ENCODE measurements at places on chromosomes 13 and 19.

DNA sequence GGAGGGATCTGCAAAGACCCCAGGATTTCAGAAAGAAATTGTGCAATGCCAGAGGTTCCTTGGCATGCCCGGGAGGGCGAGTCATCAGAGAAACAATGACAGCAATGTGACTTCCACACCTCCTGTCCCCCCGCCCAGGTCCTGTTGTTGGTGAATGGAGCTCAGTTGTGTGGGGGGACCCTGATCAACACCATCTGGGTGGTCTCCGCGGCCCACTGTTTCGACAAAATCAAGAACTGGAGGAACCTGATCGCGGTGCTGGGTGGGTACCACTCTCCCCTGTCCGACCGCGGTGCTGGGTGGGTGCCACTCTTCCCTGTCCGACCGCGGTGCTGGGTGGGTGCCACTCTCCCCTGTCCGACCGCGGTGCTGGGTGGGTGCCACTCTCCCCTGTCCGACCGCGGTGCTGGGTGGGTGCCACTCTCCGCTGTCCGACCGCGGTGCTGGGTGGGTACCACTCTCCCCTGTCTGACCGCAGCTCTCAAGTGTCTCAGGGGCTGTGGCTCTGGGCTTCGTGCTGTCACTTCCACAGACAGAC is 5.2 kb upstream of the F10 start:
- no peak for DNase-seq

GRCh38 chr19:42003506-42004294 is 9.7 kb upstream of the ATP1A3 start:
- no peak for DNase-seq

GRCh38 chr13:79874396-79875360 is 393.7 kb downstream of the NDFIP2 start:
- no peak for DNase-seq

DNA sequence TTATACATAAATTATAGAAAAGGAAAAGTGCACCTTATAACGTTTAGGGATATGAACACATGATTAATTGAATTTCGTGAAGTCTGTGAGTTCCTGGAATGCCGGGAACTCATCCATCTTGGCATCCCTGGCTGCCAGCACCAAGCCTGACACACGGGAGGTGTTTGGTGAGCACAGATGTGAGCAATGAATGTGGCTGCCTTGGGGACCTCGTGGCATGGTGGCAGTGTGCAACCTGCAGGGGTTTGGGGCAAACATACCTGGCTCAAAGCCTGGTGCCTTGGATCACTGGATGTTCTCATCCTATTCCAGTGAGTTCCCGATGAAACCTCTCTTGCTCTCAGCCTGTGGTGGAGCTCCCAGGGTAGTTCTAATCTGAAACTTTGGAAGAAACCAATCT is 10.4 kb upstream of the MAP2K2 start:
- no peak for DNase-seq

- peak; percentile 18 for DNase-seq
Observed at GRCh38 chr13:36736119-36736726, 62.4 kb downstream of the SERTM1 start.

GRCh38 chr13:25753976-25754375 is 297.8 kb downstream of the SHISA2 start:
- DNase-seq = no peak

DNA sequence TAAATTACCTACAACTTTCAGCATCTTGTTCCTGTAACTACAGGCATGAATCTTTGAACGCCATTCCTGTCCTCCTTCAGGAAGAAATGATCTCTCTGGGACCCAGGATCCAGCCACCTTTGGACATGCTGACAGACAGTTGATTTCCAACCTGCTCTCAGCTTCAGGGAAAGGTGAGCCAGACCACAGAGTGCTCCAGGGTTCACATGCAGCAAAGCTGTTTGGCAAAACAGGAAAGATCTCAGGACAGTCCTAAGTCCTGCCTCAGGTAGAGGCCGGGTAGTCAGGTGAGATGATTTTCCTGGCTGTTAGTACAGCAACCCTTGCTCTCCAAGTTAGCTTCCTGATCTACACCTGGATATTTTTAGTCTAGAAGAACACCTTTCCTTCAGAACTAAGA is 9.1 kb downstream of the SLC15A1 start:
- DNase-seq = no peak

- no peak for DNase-seq
Observed at GRCh38 chr13:46649816-46650215, 96.8 kb downstream of the LRCH1 start.

DNA sequence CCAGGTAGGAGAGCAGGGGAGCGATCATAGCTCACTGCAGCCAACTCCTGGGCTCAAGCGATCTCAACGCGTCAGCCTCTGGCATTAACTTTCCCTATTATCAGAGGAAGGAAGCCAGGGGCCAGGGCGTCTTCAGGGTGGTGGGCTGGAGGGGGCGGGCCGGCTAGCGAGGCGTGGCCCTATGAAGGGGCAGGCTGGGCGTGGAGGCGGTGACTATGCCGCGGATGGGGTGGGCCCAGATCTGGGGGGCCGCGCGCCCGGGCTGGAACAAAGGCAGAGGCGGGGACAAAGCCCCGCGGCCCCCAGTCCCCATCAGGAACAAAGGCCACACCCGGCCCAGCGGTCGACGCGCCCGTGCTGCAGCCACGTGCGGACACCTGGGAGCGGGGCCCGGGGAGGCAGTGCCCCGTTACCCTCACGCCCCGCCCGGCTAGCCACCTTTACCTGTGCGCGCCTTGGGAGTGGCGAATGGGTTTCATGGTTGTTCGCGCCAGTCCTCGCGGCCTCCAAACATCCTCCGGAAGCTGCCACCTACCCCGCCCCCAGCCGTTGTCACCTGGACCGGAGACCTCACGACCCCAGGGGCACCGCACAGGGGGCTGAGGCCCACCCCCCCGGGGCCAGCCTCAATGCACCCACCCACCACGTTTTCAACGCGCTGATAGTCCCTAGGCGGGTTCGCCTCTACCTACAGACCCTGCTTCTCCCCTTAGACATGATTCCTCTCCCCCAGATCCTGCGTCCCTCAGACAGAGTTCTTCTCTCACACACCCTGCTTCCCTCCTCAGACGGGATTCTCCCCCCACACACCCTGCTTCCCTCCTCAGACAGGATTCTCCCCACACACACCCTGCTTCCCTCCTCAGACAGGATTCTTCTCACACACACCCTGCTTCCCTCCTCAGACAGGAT is 5.4 kb upstream of the TRIM28 start:
- DNase-seq = no peak

DNA sequence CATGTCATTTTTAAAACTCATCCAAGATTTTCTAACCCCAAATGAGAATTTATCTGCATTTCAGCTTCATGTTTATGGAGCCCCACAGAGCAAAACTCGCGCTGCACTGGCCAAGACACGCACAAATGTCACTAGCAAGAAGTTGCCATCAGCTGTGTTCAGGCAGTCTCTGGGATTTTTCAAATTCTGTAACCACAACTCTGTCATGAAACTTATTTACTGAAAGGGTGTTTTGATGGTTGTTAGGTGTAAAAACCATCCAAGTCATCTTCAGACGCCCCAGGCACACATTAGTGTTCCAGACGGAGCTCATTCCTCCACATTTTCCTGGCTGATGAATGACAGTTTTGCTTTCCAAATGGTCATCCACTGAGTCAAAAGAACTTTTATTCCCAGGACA is 63.4 kb downstream of the SLC7A1 start:
- no peak for DNase-seq

DNA sequence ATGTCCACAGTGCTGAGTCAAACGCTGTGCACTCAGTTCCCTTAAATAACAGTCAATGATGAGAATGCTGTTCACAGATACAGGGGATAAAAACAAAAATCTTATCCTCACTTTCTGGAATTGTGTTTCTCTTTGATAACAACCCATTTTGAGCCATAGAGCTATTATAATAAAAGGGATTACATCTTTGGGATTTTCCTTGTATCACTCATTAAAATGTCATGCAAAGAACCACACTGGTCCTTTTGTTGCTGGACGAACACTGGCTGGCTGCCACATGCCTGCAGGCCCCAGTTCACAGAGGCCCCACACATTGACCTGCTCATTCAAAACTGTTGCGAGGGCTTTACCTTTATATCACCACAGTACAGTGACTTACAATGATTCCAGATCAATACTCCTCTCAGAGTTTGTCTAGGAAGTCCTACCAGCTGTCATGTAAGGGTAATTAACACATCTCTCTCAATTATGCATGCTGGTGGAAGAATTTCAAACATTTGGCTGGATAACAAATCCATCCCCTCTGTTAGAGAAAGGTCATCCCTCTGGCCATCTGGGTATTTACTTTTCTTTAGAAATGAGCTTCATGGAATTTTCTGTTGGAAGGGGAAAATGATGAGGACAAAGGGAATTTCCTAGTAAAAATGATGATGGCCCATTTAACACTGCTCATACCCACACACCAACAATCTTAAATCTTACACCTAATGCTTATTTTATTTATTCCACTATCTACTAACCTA is 85.9 kb downstream of the MBNL2 start:
- peak; percentile 26 for DNase-seq

GRCh38 chr19:39676004-39676403 is 20.3 kb downstream of the LGALS16 start:
- no peak for DNase-seq

- DNase-seq = no peak
Observed at GRCh38 chr13:59024434-59024833, 1139.3 kb downstream of the DIAPH3 start.

DNA sequence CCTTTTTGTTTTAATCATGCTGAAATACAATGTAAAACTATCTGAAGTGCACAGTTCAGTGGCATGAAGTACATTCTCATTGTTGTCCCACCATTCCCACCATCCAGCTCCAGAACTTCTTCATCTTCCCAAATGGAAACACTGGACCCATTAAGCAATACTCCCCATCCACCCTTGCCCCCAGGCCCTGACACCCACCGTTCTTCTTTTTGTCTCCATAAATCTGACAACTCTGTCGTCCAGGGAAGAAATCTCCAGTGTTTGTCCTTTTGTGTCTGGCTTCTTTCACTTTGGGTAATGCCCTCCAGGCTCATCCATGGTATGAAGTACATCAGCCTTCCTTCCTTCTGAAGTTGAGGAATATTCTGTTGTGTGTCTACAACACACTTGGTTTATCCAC is 2.6 kb upstream of the SLC15A1 start:
- no peak for DNase-seq

- DNase-seq = no peak
Observed at GRCh38 chr19:6161271-6161850, 25.9 kb downstream of the ACSBG2 start.

GRCh38 chr13:66001140-66001539 is 1229.0 kb downstream of the PCDH9 start:
- DNase-seq = no peak

DNA sequence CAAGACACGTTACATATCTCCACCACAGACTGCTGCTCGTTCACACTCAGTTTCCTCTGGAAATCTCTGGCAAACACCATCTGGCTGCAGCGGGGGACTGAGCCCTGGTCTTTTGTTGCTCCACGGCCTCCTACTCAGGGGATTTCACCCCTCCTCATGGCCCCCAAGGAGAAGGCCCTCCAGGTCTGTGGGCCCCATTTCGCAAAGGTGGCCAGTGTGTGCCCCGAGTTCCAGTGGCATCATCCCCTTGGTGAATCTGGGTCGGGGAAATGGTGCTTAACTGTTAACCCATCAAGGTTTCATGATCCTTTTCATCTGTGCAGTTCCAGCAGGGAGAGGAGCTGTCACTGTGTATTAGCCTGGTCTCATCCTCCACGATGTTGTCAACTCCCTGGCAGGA is 235.4 kb upstream of the MAB21L1 start:
- DNase-seq = no peak

DNA sequence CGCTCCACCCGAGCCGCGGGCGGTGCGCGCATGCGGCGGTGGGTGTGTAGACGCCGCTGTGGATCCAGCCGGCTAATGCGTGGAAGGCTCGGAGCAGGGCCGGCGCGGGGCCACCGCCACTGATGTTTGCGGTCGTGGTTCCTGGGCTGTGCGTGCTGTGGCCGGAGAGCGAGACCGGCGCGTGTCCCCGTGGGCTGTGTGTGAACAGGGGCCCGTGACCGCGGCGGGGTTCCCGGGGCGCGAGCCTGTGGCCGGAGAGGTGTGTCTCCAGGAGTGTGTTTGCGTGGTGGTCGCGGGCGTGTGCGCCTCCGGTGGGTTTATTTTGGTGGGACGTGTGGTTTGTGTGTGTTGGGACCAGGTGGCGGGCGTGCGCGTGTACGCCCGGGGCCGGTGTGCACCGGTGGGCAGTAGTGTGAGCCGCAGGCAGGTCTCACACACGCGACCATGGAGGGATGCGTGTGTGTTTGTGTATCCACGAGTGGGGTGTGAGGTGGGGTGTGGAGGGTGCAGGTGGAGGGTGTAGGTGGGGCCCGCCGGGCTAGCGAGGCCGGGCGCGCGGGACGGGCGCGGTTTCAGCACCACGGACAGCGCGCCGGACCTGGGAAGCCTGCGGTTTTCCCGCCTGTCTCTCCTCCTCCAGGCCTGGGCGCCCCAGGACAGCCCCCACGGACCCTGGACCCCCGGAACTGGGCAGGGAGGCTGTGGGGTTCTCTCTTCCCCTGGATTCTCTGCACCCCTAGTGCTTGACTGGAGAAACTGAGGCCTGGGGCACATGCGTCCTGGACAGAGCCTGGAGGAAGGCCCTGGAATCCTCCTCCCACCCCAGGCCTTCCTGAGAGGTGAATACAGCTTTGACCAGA is 1.6 kb downstream of the HCN2 start:
- DNase-seq = no peak

- no peak for DNase-seq
Observed at GRCh38 chr13:42891591-42891990, 100.5 kb downstream of the EPSTI1 start.

- DNase-seq = no peak
Observed at GRCh38 chr19:55390461-55390880, 4.7 kb downstream of the RPL28 start.

GRCh38 chr13:74871369-74872070 is 610.4 kb downstream of the TBC1D4 start:
- no peak for DNase-seq

DNA sequence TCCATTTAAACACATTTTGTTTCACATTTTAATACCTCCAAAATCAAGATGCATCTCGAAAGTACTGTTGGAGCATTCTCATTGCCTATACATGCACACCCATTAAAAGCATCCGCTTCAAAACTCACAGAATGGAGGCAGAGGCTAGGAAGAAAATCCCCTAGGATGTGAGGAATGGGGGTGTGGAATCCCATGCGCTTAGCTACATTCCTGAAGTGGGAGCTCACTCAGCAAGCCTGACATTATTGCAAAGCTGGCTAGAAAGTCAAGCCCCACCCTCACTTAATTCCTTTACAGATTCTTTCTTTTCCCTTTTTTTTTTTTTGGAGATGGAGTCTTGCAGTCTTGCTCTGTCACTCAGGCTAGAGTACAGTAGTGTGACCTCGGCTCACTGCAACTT is 4.6 kb upstream of the FAM32A start:
- no peak for DNase-seq

DNA sequence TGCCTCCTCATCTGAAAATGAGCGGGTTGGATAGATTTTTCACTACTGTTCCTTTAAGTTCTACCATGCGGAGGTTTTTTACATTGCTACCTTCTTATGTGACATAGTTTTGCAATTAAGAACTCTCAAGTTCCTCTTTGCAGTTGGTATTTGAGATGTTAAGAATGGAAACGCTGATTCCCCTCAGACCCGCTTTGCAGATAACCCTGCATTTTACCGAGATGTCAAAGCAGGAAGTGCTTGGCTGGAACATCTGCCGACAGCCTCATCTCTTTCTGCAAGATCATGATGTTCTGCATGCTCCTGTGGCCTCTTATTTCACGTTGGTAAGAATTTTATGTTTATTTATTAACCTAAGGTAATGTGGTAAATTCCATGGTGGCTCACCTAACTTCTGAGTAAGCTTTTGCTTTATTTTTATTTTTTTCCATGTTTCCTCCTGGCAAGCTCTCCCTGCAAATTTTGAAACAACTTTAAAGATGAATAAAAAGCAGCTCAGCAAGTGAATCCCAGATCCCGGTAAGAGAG is 22.5 kb downstream of the PABPC3 start:
- no peak for DNase-seq

Measured in substantia nigra (tissue), 51 donors.